Activated B cell treated with CpG ODN at 0.5 μM for 24 hours (primary cell): ENCODE measurements at places on chromosomes 3 and 15.
A peak's percentile ranks its signal among the peaks of the same experiment; 100 is the strongest.

GRCh38 chr3:63351159-63352007 lies 73.3 kb downstream of the SYNPR start:
- DNase-seq: no peak
- no peaks in the 10 kb centered on the region for H3K4me1 ChIP-seq
- no peak overlapping the region for H3K4me3 ChIP-seq
- no peaks in the 10 kb centered on the region for H3K36me3 ChIP-seq
- H3K27ac ChIP-seq: no peak overlapping the region

DNA sequence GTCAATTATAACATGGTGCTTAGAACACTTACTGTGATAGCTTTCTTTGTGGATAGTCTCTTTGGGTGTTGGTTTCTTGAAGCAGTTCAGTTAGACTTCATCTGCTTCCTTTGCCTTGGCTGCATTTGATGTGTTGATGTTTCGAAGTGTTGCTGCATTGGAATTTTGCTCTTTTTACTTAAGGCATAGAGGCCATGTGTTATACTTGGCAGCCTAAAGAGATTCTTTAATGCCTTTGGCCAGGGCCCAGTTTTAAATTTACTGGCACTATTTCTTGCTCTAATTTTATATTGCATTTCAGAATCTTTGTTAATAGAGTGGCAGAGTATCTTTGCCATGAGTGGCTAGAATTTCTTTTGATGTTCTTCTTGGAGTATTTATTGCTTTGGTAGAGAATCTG lies 21.2 kb downstream of the NR1D2 start:
- H3K4me1 ChIP-seq: no peaks in the 10 kb centered on the region
- no peak overlapping the region for H3K27ac ChIP-seq
- peaks cover 84% of the 10 kb centered on the region for H3K36me3 ChIP-seq
- no peaks in the 10 kb centered on the region for H3K27me3 ChIP-seq

- no peak for DNase-seq
- no peaks in the 10 kb centered on the region for H3K27me3 ChIP-seq
- no peak overlapping the region for H3K27ac ChIP-seq
- H3K4me3 ChIP-seq: no peak overlapping the region
- H3K36me3 ChIP-seq: no peaks in the 10 kb centered on the region
Measured at GRCh38 chr15:57496946-57497869, 94.5 kb upstream of the MYZAP start.

- peaks cover 8% of the 10 kb centered on the region for H3K36me3 ChIP-seq
- H3K4me3 ChIP-seq: no peak overlapping the region
- DNase-seq: no peak
- H3K27me3 ChIP-seq: peaks cover 9% of the 10 kb centered on the region
Measured at GRCh38 chr15:70101459-70102113, 3.9 kb upstream of the TLE3 start.

- H3K4me3 ChIP-seq: no peak overlapping the region
- DNase-seq: no peak
- no peaks in the 10 kb centered on the region for H3K27me3 ChIP-seq
- H3K36me3 ChIP-seq: no peaks in the 10 kb centered on the region
Measured at GRCh38 chr3:117219296-117219695, 509.7 kb downstream of the TUSC7 start.

GRCh38 chr15:69320977-69321554 lies 22.4 kb downstream of the PAQR5 start:
- no peaks in the 10 kb centered on the region for H3K4me1 ChIP-seq
- no peak for DNase-seq
- no peak overlapping the region for H3K27ac ChIP-seq
- H3K4me3 ChIP-seq: no peak overlapping the region

GRCh38 chr3:190101320-190102011 lies 19.2 kb downstream of the P3H2 start:
- H3K27ac ChIP-seq: no peak overlapping the region
- H3K4me3 ChIP-seq: no peak overlapping the region
- no peaks in the 10 kb centered on the region for H3K4me1 ChIP-seq
- peaks cover 2% of the 10 kb centered on the region for H3K27me3 ChIP-seq
- no peak for DNase-seq

DNA sequence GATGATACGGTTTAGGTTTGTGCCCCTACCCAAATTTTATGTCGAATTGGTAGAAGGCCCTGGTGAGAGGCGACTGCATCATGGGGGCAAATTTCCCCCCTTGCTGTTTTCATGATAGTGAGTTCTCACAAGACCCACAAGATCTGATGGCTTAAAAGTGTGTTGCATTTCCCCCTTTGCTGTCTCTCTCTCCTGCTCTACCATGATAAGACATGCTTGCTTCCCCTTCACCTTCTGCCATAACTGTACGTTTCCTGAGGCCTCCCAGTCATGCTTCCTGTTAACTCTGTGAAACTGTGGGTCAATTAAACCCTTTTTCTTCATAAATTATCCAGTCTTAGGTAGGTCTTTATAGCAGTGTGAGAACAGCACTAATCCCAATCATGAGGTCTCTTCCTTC lies 381.2 kb downstream of the RSL24D1 start:
- H3K4me1 ChIP-seq: no peaks in the 10 kb centered on the region
- H3K27me3 ChIP-seq: no peaks in the 10 kb centered on the region
- H3K4me3 ChIP-seq: no peak overlapping the region
- H3K36me3 ChIP-seq: no peaks in the 10 kb centered on the region

DNA sequence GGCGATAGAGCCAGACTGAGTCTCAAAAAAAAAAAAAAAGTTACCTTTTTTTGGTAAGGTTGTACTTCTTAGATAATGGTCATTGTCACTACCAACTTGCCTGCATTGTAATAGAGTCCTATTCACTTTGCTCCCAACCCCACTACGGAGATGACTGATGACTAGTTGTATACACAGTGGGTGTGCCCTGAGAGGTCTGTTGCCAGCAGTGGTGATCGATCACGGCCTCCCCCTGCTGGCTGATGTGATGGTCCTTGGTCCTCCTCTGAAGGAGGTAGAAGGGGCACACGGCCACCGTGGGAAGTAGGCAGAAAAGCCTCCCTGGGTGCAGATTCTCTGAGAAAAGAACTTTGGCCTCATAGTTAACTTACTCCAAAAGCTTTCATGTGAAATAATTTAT lies 10.7 kb downstream of the GCNT3 start:
- H3K27me3 ChIP-seq: peaks cover 17% of the 10 kb centered on the region
- H3K27ac ChIP-seq: no peak overlapping the region
- H3K4me1 ChIP-seq: peaks cover 2% of the 10 kb centered on the region

DNA sequence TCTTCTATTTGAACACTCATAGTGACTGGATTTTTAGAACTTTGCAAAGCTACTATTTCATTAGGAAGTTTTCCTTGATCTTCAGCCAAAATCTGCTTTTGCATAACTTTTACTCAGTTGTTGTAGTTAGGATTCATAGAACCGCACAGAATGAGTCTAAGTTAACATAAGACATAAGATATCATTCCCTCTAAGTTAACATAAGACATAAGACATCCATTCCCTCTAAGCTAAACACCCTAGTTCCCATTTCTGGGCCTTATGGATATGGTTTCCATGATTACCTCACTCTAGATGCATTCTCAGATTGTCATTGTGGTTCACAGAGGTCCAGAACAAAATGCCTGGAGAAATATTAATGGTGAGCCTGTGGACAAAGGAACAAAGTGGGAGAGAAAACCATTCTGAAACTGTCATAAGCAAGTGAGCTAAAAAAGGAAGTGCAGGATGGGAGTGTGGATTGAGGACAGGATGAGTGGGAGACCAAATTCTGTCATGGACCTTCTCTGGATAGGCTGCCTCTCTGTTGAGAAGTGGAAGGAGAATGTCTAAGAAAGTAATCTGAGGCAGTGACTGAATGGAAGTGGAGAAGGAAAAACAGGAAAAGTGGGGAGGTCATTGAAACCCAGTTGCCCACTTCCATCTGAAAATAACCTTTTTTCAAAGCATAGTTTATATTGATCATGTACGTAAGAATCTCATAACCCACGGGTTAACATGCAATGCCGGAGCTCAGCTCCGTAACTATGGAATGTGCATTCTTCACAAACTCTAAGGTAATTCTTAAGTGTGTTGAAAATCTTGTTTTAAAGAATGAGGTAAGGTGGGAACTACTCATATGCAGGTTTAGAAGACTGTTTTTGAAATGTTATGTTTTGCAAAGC lies 37.4 kb upstream of the SECISBP2L start:
- DNase-seq: no peak
- no peaks in the 10 kb centered on the region for H3K36me3 ChIP-seq
- no peak overlapping the region for H3K27ac ChIP-seq
- no peaks in the 10 kb centered on the region for H3K4me1 ChIP-seq
- peaks cover 2% of the 10 kb centered on the region for H3K27me3 ChIP-seq

DNA sequence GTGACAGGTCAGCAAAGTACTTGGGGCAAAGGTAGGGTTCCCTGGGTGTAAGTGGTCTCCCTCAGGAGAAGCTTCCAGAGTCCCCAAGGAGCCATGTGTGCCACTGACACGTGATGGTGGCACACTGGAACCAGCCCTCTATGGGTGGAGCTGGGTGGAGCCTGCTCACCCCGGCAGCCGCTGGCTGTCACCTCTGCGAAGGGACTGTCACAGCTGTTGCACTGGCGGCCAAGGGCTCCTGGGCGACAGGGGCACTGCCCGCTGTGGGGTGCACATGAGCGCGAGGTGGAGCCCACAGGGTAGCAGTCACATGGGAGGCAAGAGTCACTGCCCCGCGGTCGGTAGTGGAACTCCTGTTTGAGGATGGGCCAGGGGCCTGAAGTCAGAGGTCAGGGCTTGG lies 12.0 kb downstream of the CELSR3 start:
- H3K4me3 ChIP-seq: no peak overlapping the region
- no peaks in the 10 kb centered on the region for H3K27me3 ChIP-seq
- peaks cover 5% of the 10 kb centered on the region for H3K4me1 ChIP-seq

DNA sequence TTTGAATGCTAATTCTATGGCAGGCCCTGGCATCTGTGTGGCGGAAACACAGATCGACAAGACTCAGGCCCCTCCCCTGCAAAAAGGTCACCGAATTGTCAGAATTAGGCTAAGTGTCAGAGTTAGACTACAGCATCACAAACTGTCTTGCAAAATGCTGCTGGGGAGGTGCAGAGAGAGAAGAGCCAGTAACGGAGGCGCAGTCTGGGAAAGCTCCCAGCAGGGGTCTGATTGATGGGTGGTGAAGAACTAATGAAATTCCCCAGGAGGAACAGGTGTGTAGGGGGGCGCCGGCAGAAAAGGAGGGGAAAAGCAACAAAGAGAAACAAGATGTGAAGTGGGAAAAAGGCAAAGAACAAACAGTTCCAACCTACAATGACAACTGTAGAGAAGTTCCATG lies 72.7 kb upstream of the TAMM41 start:
- no peak overlapping the region for H3K27ac ChIP-seq
- no peak for DNase-seq
- H3K36me3 ChIP-seq: no peaks in the 10 kb centered on the region
- H3K27me3 ChIP-seq: no peaks in the 10 kb centered on the region
- peaks cover 2% of the 10 kb centered on the region for H3K4me1 ChIP-seq

DNA sequence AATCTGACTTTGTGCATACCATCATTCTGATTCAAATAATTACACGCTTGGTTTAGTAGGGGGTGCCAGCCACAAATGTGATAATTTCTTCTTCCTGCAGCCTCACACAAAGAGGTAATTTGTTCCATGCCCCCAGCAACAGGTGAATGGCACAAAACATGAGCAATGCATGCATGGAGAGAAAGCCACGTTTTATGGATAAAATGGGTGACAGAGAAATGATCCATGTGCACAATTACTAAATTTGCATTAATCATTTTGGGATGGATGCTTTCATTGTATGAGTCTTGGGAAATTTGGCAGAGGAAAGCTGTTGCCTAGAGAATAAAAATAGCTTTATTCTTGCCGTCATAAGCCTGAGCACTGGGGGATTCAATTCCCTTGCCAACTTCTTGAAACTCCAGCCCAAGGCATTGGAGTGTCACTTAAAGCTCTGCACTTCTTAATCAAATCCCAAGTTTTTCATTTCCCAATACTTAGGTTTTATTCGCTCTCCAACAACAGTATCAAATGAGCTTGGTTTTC lies 411.6 kb downstream of the GBE1 start:
- H3K36me3 ChIP-seq: no peaks in the 10 kb centered on the region
- no peak for DNase-seq
- no peak overlapping the region for H3K27ac ChIP-seq
- no peak overlapping the region for H3K4me3 ChIP-seq

DNA sequence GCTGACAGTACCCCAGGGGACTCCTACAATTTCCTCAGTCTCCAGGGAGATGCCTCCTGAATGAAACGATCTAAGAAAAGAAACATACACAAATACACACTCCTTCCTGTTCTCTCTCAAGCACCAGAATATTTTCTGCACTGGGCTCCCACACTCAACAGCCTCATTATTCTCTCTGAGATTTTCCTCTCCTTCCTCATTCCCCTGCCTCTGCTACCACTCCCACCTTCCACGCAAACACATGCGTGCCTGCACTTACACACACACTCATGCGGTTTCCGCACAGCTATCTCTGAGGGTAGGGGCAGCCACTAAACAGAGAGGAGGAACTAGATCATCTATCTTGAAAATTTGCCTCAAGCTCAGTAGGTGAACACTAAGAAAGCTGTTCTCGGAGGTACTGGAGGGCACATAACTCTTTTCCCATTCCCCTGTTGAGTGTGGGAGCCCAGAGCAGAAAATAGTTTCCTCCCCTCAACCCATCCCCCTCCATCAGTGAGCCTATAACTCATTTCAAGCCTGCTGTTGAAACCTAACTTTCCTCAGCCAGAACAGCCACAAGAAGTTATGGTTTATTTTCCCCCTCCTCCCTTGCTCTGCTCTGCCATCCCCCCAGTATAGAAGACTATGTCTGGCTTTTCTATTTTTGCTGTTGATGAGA lies 30.5 kb upstream of the TIPARP start:
- peak overlapping the region; percentile 15 for H3K27ac ChIP-seq
- H3K27me3 ChIP-seq: peaks cover 3% of the 10 kb centered on the region
- DNase-seq: no peak
- H3K36me3 ChIP-seq: no peaks in the 10 kb centered on the region

- H3K27ac ChIP-seq: no peak overlapping the region
- no peaks in the 10 kb centered on the region for H3K36me3 ChIP-seq
- H3K4me3 ChIP-seq: no peak overlapping the region
- DNase-seq: no peak
- no peaks in the 10 kb centered on the region for H3K27me3 ChIP-seq
Measured at GRCh38 chr3:58029842-58030584, 21.8 kb downstream of the FLNB start.

- peaks cover 54% of the 10 kb centered on the region for H3K36me3 ChIP-seq
- DNase-seq: no peak
- no peaks in the 10 kb centered on the region for H3K27me3 ChIP-seq
- H3K4me1 ChIP-seq: no peaks in the 10 kb centered on the region
- no peak overlapping the region for H3K4me3 ChIP-seq
Measured at GRCh38 chr15:40744815-40745152, 10.3 kb downstream of the RMDN3 start.

GRCh38 chr3:47976135-47976732 lies 40.0 kb downstream of the MAP4 start:
- H3K27ac ChIP-seq: peak overlapping the region; percentile 65
- no peak for DNase-seq
- H3K4me1 ChIP-seq: peaks cover 35% of the 10 kb centered on the region
- no peaks in the 10 kb centered on the region for H3K36me3 ChIP-seq
- peak overlapping the region; percentile 47 for H3K4me3 ChIP-seq
